ENCODE measurements at places on chromosomes 4 and X.

DNA sequence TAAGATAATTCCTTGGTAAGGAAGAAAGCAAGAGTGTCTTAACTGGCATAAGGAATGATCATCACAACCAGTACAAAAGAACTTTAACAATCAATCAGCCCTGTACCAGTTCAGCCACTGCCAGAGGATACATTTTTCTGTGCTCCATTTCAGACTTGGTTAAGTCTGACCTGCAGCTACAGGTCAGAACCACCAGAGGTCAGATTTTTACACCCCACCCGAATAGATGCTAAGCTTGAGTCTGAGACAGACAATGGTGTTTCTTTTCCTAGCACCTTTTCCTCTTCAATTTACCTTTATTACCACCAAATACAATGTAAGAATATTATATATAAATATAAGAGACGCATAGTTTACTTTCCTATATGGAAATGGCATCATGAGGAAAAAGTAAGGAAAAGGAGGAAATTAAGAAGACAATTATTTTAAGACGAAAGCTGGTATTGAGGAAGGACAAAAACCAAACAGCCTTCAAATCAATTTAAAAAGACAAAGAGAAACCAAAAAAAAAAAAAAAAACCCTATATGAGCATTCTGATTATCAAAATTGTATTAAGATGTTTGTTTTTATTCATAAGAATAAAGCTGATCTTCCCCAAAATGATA lies 215.3 kb upstream of the TTC29 start:
- DNase-seq = no peak

DNA sequence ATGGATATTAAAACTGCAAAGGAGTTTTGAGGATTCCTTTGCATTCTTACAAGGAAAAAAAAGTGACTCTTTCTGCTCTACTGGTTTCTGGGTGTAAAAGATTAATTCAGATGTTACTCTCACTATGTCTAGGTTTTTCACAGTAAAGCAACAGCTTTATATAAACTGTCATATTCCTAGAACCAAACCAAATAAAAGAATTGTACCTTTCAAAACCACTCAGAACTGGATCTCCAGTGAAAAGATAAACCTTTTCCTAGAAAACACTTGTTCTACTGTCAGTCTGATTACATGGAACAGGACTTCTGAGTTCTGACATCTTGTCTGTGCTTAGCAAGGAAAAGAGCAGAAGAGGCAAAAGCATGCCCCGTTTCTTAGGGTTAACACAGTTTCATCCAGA lies 5.0 kb upstream of the PPID start:
- DNase-seq = no peak

DNA sequence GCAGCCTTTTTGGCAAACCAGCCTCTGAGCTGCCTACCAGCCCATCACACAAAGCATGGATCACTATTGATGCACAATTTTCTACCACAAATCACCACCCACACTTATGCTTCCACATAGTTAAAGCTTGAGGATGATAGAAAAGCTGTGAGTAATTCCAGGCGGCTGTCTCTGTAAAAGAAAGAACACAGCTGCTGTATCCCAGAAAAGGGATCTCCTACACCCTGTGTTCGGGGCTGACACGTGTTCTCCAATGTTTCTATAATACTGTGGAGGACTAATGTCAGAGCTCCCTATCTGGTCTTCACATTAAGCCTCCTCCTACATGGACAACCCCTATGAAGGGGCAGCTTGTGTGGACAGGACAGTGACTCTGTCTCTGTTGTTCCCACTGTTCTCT lies 12.5 kb upstream of the BRS3 start:
- DNase-seq = no peak

DNA sequence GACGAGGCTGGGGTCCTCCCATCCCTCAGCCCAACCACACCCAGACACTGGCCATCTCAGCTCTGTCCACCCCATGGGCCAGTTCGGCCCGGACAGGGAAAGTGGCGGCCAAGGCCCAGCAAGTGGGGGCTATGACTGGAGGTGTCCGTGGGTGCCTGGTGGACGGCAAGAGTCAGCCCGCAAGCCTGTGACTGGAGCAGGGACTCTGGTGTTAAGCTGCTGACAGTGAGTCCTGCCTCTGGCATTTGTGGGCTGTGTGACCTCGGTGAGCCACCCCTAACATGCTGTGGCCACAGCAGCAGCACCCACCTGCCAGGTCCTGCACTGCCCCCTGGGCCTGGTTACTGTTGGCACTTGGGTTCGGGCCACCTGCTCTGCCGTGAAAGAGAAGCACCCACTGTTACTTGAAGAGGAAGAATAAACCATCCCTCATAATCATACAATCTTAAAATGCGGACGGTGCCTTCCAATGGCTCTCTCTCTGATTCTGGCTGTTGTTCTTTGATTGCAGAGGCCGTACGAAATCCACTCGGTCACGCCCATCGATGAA lies 252.0 kb downstream of the EVC2 start:
- no peak for DNase-seq

DNA sequence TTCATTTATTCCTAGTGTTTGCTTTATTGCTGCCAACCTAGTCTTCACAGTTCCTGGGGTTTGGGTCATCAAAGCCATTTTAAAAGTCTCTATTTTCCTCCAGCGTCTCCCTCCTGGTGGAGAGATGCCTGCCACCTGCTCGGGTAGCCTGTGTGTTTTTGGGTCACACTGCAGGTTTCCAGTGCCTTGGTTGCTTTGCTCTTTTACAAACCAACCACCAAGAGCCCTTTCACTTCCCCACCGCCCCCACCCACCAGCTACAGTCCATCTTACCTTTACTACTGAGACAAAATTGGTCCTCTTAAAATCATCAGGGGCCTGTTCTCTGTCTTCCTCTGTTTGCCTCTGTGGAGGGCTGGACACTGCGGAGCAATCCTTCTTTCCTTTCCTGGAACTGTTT lies 280.5 kb upstream of the GATB start:
- DNase-seq = no peak

DNA sequence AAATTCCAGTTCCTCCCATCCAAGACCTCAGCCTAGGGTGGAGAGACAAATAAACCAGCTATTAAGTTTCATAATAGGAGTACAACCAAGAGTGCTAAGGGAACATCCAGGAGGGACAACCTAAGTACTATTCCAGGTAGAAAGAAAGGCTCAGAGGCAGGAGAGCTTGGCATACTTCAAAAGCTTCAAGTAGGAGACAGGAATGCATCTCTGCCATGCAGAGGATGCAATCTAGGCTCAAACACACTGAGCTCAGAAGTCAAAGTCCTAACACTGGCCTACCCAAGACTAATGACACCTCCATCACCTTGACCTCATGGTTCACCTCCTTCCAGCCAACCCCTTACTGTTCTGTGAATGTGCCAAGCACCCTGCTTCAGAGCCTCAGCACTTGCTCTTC lies 8.1 kb downstream of the WDFY3 start:
- no peak for DNase-seq

GRCh38 chr4:168498251-168498650 lies 1.4 kb downstream of the PALLD start:
- no peak for DNase-seq

DNA sequence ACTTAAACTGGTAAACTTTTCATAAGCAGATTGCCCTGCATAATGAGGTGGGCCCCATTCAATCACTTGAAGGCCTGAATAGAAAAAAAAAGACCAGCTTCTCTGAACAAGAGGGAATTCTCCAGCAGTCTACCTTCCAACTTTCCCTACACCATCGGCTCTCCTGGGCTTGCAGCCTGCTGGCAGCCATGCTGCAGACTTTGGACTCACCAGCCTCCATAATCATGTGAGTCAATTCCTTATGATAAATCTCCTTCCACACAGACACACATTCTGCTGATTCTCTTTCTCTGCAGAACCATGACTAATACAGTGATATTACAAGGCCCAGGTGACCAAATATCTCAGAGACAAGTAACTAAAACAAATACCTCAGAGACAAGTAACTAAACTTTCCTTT lies 113.8 kb upstream of the WDR17 start:
- DNase-seq = no peak

DNA sequence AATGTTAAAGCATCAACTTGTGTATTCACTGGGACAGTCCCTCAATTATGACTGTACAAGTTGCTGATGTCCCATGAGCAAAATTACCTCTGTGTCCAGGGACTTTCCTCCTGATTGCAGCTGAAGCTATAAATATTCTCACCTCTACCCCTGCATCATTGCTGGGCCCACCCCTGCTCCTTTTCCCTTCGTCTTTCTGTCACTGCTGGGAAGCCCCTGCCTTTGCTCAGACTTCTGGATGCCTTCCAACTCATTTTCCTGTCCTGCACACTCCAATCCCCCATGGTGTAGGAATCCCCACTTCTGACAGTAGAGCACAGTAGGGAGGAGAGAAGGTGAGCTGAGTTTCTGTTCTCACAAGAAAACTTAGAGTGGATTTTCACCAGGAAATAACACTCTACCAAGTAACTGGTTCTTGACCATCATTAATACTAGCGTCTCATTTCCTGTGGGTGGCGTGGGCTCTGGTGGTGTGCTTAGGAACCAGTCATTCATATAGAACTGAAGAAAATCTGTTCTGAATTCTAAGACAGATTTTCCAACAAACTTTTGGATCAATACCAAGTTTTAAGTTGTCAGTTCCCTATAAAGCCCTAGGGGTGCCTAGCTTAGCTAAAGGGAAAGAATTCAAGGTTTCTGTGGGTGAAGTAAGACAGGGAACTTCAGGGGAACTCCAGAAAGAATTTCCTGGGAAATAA lies 136.2 kb upstream of the MED14 start:
- no peak for DNase-seq

DNA sequence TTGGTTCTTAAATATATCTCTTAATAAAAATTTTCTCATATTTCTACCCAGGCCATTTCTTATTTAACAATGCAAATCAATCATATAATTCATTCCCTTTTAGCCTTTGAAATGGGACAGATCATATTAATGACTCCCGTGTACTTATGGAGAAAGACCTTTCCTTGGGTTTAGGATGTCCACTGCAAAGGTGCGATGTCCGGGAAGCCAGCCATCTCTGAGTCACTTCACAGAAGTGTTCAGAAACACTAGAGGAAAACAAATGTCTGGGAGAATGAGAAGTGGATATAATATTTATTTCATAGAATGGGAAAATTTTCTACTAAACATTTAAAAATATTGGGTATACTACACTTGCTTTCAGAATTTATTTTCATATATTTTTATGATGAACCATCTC lies 15.3 kb downstream of the INTU start:
- no peak for DNase-seq

GRCh38 chr4:139986689-139987501 lies 167.1 kb downstream of the MAML3 start:
- no peak for DNase-seq

- DNase-seq = no peak
Observed at GRCh38 chr4:14091966-14092365, 464.4 kb upstream of the BOD1L1 start.

DNA sequence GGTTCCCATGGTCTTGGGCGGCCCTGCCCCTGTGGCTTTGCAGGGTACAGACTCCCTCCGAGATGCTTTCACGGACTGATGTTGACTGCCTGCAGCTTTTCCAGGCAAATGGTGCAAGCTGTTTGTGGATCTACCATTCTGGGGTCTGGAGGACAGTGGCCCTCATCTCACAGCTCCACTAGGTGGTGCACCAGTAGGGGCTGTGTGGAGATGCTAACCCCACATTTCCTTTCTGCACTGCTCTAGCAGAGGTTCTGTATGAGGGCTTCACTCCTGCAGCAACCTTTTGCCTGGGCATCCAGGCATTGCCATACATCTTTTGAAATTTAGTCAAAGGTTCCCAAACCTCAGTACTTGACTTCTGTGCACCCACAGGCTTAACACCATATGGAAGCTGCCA lies 176.1 kb downstream of the DCAF12L1 start:
- no peak for DNase-seq

DNA sequence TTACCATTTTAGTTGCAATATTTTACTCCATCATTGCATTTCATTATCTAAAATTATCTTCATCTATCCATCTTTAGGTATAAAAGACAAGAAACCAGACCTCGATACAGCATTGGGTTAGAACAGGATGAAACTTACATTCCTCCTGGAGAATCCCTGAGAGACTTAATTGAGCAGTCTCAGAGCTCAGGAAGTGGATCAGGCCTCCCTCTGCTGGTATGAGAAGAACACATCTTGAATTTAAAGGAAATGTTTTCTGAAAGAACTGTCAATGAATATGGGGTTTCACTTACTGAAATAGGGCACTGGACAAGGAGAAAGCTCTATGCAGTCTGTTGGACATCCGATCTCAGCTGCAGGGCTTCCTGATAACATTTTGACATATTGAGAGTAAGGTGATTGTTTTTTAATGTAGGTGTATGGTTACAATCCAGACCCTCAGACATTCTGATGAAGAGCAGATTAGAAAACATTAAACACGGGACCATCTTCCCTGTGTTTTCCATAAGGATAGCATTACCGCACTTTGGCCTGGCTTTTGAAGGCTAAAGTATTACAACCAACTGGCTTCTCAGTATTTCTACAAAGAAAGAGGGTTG lies 367.2 kb downstream of the BMPR1B start:
- no peak for DNase-seq

- DNase-seq = no peak
Observed at GRCh38 chr4:11565213-11565612, 136.5 kb upstream of the HS3ST1 start.

DNA sequence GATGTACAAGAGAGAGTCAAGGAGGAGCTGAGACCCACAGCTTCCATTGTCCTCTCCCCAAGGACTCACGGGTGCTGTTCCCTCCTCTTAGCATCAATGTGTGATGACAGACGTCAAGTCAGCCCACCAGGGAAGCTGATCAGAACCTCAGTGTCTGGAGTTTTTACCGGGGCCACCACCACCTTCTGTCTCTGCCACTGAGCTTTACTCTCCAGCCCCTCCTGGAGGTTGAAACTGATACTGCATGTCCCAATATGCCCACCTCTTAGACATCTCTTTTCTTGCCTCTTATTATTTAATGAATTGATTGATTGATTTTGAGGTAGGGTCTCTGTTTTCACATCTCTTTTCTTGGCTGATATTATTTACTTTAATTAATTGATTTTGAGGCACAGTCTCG lies 10.3 kb upstream of the AKAP17A start:
- DNase-seq = peak; percentile 61

DNA sequence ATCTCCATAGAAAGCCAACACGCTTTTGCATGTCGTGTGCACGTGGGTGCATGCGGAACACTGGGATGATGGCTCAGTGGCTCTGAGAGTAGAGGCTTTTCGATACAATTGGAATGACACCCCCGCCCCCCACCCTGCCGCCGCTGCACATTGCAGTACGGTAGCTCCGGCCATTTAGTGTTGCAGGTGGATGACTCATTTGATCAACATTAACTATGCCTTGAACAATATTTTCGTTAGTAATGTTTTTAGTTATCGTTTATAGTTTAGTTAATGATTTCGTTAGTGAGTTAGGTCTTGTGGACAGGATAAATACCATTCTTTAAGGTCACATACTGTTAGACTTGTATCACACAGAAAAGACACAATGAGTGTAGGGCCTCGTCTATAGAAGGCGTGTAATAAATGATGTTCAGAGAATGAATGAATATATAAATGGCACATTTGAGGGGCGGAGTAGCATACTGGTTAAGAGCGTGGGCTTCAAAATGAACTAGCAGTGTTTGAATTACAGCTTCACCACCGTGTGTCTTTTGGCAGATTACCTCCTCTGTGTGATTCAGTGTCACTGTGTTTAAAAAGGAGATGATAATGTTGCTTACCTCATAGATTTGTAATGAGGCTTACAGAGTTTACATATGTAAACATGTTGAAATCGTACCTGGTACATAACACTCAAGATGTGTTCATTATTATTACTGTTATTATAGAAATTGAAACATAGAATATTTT lies 67.2 kb upstream of the TENM3 start:
- no peak for DNase-seq

- no peak for DNase-seq
Observed at GRCh38 chr4:176549161-176549865, 229.5 kb downstream of the SPCS3 start.

Measured in stimulated activated CD4-positive, alpha-beta T cell treated with anti-CD3 and anti-CD28 coated beads, Interleukin-1b, Interleukin-23, amount 100 ng/mL, for 1 hour (primary cell).